ENCODE measurements at places on chromosomes 16 and 17.
A peak's percentile ranks its signal among the peaks of the same experiment; 100 is the strongest.

GRCh38 chr17:47834756-47835155 is 3.3 kb downstream of the LRRC46 start:
- DNase-seq, result no peak

GRCh38 chr16:50683689-50684374 is 2.7 kb upstream of the SNX20 start:
- DNase-seq, result no peak

GRCh38 chr17:37292429-37293139 is 83.2 kb upstream of the C17orf78 start:
- DNase-seq, result no peak

DNA sequence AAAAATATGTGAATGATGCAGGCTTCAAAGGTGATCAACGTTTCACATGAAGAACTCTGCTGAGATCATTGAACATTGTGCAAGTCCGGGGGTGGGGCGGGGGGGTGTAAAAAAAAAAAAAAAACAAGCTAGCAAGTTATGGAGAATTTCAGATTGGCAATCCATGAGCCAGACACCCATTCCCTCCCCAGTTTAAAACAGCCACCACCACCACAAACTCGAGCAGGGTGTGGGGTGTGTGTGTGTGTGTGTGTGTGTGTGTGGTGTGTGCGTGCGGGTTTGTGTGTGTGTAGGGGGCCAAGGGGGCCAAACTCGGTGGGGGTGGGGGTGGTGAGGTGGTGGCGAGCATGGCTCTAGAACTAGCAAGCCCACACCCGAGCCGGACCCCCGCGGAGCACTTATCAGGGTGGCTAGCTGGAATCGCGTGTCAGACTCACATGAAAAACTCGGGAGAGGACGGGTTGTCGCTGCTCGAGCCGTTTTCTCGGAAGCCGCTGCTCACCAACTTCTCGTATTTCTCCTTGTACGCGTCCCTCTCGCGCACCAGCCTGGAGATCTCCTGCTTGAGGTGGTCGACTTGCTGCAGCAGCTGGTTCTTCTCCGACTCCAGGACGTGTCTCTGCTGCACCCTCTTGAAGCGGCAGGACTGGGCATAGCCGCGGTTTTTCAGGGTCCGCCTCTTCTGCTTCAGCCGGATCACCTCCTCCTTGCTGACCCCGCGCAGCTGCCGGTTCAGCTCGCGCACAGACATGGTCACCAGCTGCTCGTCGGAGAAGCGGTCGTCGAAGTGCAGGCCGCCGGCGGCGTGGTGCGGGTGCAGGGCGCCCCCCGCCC is 2.0 kb downstream of the MAF start:
- peak; percentile 62 for DNase-seq

- no peak for DNase-seq
These were observed 4.5 kb downstream of the CD300C start for GRCh38 chr17:74541176-74542111.

DNA sequence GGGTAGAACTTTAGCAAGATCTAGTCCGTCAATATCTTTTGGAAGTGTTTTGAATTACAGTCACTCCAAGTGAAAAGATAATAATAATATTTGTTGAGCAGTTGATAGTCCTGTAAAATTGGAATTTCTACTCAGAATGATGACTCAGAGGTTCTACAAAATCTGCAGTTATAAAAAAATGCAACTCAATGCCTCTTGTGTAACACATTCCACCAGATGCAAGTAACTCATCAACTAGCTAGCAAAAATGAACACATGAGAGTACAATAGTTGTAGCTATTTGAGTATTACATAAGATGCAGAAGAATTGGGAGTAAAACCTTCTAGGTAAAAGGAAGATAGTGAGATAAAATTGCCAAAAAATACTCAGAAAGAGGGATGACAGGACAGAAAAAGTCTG is 177.2 kb downstream of the CDH8 start:
- DNase-seq, result no peak

DNA sequence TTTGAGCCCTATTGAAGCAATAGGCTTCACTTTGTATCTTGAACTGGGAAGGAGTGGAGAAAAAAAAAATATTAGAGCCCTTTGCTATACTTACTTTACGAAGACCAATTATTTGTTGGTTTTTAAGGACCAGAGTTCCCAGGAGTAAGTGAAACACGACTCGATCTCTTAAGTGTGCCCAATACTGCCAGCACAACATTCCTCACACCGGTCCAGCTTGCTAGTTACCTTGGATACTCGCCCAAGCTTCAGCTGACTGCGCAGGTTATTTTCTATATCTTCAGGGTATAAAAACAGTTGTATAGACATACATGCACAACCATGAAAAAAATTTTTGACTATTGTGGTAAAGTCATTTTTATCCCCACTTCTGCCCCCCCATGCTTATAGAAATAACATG is 72.1 kb downstream of the RPTOR start:
- DNase-seq, result no peak

DNA sequence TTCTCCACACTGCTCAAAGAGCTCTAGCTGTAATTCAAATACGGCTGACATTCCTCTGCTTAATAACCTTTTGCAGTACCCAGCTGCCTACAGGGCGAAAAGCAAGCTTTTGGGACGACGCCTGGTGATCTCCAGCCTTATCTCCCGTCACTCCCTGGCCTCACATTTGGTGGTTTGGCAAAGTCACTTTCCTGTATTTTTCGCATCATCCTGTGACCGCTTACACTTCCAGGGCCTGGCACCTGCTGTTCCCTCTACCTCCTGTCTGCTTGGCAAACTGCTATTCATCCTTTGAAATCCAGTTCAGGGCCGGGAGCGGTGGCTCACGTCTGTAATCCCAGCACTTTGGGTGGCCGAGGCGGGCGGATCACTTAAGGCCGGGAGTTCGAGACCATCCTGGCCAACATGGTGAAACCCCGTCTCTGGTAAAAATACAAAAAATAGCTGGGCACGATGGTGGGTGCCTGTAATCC is 2.7 kb upstream of the BHLHA9 start:
- DNase-seq, result no peak

DNA sequence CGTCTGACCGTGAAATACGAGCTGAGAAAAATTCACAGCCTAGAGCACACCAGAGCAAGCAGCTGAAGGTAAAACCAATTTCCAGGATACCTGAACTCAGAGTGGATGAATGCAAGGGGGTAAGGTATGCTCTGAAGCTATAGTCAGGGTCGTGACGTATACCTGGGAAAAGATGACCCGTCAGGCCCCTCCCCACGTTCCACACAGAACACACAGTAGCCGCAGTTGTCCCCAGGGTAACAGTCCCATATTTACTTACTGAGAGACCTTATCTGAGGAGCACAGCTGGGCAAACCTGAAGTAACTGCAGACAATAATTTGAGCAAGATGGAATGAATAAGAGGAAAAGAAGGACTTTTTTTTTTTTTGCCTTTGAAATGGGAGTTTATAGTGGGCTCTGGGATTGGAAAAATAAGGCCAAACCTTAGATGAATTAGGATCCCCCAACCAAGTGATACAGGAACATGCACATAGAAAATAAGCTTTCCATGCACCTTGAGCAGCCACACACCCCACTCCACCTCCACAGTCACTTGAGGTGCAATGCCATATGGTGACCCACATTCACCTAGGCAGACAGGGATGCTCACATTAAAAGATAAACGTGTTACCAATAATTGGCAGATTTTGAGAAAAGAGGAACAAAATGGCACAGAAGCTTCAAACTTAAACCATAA is 38.0 kb downstream of the ABCA6 start:
- DNase-seq, result no peak

- DNase-seq, result no peak
These were observed 34.5 kb downstream of the SLC39A11 start for GRCh38 chr17:73058022-73058421.

- no peak for DNase-seq
These were observed 1.2 kb downstream of the GFAP start for GRCh38 chr17:44914148-44914547.

DNA sequence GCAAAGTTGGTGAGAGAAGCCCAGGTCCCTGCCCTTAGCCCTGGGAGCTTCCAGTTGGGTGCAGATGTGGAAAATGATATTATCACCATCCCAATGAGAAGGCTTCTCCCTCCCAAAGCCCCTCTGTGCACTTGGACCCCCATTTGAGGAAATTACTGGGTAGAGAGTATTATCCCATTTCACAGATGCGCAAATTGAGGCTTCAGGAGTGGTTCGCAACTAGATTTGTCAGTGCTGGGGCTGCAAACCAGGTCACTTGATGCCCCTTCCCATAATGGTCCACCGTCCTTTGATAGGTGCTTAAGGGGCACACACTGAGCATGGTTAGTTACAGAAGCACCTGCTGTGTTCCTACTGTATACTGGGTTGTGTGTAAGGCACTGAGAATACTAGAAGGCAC is 14.3 kb upstream of the FOXN1 start:
- no peak for DNase-seq

- no peak for DNase-seq
These were observed 3.2 kb downstream of the PRSS22 start for GRCh38 chr16:2854700-2855309.

GRCh38 chr16:61014869-61015268 is 1021.4 kb downstream of the CDH8 start:
- DNase-seq, result no peak

DNA sequence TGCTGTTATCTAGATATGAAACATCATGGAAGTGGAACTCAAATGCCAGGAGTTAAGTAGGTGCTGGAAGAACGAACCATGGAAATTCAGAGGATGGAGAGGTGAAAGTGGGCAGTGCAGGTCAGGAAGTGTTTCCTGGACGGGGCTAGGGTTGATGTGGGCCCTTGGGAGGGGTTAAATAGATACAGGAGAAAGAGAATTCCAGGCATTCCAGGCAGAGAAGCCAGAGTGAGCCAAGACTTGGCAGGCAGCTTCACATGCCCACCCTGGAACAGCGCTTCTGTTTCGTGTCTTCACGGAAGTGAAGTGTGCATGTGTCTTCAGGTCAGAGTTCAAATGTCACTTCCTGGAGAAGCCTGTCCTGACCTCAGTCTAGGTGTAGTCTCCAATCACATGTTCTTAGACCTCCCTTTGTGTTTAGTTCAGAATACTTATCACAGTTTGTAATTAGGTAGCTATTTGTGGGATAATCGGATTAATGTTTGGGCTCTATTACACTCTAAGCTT is 41.3 kb downstream of the GP2 start:
- no peak for DNase-seq

DNA sequence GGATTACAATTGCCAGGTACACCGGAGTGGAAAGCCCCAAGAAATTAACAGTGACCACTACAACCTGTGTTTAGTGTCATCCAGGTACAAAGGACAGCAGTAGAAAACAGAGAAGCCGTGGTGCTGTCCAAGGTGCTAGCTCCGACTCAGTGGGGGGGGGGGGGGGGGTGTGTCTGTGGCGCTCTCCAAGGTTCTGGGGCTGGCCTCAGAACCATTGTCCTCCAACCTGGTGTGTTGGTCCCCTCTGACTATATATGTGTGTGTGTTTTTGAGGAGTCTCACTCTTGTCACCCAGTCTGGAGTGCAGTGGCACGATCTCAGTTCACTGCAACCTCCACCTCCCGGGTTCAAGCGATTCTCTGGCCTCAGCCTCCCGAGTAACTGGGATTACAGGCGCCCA is 5.8 kb upstream of the ZNF23 start:
- no peak for DNase-seq

DNA sequence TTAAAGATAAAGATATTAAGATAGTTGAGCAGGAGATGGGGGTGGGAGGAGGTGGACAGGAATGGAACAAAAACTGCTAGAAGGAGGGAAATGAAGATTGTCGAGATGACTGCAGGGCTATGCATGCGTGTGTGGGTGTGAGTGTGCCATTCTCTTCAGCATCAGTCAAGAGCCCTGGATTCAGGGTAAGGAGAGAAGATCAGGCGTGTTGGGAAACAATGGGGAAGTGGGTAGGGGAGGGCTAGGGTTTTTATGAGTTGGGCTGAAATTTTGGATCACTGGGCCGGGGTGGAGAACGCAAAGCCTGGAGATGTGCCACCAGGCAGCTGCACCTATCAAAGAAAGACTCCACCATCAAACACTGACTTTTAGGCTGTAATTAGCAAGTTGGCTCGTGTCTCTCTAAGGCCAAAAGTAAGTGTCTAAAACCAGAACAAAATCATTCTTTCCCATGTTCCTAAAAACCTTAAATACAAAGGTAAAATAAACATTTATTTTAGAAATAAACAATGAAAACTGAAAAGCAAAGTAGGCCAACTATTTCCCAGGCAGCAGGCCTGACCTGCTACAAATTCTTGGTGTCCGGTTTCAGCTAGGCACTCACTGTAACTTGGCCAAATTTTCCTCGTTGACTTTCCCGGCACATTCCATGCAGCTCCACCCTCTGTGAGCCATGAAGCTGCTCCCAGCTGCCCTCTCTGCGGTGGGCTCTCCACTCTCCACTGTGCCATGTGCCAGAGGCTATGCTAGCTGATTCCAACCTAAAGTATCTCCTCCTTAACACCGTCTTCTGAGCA is 4.2 kb downstream of the CDRT4 start:
- DNase-seq, result no peak

DNA sequence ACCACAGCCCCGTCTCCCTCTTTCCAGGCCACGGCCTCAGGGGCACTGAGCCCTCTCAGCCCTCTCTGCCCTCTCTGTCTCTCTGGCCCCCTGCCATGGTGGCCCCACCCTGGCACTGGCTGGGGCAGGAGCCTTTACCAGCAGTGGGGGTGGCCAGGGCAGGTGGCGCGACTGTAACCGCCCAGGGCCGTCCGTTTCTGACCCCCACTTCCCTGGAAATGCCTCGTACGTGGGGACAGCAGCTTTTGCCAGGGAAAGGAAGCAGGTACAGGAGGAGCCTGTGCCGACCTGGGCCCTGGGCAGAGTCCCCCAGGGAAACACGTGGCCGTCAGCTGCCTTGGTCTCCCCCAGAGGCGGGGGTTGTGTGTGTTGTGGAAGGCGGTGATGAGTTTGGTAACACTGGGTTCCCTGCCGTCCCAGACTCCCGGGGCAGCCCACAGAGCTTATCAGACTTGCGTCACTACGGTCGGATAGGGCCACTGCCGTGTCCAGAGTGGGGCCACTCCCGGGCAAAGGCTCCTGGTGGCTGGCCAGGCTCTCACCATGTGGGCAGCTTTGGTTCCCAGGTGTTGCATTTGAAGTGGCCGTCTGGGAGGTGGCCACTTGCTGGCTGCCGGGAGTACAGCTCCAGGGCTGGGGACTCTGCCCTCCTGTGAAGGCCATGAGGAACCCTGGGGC is 249.3 kb upstream of the CIBAR2 start:
- DNase-seq, result no peak

DNA sequence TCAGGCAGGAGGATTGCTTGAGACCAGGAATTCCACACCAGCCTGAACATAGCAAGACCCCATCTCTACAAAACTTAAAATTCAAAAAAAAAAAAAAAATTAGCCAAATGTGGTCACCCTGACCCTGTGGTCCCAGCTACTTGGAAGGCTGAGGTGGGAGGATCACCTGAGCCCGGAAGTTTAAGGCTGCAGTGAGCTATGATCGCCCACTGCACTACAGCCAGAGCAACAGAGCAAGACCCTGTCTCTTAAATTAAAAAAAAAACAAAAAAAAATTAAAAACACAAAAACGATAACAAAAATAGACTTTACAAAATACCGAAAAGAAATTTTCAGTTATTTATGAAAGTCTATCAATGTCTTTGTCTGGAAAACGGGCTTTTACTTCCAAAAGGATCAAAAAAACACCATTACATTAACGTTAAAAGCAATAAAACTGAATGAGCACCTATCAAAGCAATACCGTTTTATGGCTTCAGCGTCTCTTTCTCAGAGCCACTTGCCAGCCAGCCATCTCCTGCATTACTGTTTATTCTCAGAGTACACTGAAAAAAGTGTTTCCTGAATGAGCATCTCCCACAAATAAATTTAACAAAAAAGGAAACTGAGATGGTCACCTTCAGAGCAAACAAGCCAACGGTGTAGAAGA is 6.1 kb downstream of the USP7 start:
- no peak for DNase-seq
